Midbrain (tissue), 1 donor: ENCODE measurements at places on chromosomes 6 and 20.

GRCh38 chr20:33387177-33387576 lies 14.1 kb downstream of the CDK5RAP1 start:
- no peak for DNase-seq

GRCh38 chr6:108877046-108877751 lies 29.0 kb downstream of the ARMC2 start:
- DNase-seq = no peak

DNA sequence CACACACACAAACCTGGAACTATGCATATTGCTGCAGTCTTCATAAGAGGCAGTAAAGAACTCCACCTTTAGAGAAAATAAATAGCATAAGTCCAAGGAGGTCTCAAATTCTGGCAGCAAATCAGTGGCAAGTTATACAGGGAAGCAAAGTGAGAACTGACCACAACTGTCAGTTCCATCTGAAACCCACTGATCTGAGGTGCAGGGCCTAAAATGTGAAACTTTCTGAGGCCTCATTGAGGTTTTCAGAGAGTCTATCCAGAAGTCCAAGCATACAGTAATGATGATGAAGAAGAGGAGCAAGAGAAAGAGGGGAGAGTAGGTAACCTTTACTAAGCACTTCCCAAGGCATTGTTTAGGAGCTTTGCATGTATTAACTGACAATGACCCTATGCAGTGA lies 36.3 kb downstream of the MTFR2 start:
- DNase-seq = no peak

GRCh38 chr20:64044484-64045247 lies 4.8 kb downstream of the SOX18 start:
- no peak for DNase-seq

DNA sequence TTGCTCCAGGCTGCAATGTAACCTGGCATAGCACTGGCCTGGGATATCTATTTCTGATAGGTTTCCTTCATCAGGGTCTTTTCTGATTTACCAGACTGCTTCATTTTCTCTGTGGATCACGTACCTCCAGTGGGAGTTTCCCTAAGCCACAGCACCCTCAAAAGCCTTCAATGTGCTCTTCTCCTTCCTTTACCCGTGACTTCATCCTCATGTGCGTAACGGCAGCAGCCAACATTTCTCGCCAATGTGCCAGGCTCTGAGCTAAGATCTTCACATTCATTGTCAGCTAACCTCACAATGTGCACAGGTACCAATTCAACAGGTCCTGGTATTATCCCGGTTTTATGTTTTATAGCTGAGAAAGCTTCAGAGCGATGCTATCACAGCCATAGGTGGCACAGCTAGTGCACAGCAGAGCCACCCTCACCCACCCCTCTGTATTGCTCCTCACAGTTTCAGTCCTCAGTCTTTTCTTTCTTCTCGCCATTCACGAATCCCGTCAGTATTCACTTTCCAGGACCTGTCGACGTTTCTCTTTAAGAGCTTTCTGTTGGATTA lies 58.2 kb downstream of the TNFAIP3 start:
- no peak for DNase-seq

GRCh38 chr6:72616406-72617015 lies 5.4 kb upstream of the KCNQ5 start:
- peak; percentile 38 for DNase-seq

GRCh38 chr20:34243377-34243776 lies 2.2 kb downstream of the ASIP start:
- no peak for DNase-seq

DNA sequence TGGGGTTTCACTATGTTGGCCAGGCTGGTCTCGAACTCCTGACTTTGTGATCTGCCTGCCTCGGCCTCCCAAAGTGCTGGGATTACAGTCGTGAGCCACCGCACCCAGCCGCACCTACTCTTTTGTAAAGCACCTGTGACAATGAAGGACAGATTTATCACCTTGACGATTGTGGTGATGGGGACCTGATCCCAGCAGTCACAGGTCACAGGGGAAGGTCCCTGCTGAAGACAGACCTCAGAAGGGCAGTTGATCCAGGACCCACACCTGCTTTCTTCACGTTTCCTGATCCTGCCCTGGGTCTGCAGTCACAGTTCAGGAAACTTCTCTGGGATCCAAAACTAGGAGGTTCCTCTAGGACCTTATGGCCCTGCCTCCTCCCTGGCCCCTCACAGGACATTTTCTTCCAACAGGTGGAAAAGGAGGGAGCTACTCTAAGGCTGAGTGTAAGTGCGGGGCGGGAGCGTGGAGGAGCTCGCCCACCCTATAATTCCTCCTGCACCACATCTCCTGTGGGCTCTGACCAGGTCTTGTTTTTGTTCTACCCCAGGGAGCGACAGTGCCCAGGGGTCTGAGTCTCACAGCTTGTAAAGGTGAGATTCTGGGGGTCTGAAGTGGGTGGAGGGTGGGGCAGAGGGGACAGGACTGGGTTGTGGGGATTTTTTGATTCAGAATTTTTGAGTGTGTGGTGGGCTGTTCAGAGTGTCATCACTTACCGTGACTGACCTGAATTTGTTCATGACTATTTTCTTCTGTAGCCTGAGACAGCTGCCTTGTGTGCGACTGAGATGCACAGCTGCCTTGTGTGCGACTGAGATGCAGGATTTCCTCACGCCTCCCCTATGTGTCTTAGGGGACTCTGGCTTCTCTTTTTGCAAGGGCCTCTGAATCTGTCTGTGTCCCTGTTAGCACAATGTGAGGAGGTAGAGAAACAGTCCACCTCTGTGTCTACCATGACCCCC lies 3.0 kb downstream of the HLA-E start:
- no peak for DNase-seq

- DNase-seq = no peak
Observed at GRCh38 chr6:38198219-38198618, 378.7 kb downstream of the ZFAND3 start.

DNA sequence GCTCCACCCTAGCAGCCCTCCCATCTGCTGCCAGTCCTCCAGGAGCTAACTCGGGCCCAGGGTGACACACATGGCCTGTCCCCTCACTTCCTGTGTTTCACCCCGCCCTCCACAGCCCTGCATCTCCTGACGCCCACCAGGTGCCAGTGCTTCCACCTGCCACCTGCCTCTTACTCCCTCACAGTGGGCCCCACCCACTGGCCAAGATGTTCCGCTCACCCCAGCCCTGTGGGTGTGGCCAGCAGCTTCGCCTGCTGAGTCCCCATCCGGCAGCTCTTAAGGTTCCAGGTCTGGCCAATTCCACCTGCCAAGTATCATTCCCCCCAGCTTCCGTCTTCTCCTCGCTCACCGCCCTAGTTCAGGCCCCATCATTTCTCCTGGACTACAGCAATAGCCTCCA lies 184.1 kb downstream of the MBOAT1 start:
- DNase-seq = no peak

DNA sequence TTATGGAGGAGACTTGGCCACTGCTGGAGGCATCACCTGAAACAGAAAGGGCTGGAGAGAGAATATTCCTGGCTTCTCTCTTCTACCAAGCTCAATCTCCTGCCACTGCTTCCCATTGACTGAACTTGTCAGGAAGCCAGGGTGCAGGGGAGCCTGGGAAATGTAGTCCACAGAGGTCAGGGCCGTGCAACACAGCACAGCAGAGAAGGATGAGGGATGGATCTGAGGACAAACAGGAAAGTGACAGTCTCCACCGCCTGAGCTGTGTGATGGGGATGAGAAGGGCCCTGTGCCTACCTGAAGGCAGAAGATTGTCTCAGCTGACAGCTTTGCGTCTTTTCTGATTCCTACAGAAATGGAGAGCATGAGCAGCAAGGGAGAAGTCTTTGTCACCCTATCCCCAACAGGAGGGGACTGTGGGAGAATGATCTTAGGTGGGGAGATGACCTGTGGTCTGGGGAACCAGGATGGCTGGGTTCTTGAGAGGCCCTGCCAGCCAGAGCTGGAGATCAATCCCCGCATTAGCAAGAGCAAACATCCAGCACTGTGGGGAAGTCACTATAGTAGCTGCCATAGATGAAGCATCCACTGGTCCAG lies 114.2 kb downstream of the SNX5 start:
- DNase-seq = peak; percentile 36

DNA sequence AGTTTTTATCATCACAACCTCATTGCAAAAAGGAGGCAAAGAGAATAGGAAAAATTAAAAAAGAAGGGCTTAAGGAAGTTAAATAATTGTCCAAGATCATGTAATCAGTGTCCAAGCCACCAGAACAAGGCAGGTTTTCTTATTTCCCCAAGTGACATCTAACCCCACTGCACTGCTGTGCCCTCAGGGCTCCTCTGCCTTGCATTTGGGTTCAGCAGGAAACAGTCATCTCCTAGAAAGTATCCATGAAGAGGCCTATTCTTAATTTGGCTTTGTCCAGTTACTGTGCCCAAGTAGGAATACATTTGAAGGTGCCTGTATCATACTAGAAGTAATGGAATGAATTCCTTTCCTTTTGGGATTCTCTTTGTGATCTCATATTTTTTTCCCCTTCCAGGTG lies 10.5 kb downstream of the TMEM14A start:
- DNase-seq = no peak

DNA sequence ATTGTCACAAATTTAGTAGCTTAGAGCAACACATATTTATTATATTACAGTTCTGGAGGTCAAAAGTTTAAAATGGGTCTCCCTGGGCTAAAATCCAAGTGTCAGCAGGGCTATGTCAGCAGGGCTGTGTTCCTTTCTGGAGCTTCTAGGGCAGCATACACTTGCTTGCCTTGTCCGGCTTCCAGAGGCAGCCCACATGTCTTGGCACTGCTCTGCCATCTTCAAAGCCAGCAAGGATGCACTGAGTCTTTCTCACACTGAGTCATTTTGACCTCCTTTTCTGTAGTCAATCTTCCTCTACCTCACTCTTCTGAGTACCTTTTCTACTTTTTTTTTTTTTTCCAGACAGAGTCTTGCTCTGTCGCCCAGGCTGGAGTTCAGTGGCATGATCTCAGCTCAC lies 39.0 kb downstream of the ADGRF4 start:
- peak; percentile 9 for DNase-seq

DNA sequence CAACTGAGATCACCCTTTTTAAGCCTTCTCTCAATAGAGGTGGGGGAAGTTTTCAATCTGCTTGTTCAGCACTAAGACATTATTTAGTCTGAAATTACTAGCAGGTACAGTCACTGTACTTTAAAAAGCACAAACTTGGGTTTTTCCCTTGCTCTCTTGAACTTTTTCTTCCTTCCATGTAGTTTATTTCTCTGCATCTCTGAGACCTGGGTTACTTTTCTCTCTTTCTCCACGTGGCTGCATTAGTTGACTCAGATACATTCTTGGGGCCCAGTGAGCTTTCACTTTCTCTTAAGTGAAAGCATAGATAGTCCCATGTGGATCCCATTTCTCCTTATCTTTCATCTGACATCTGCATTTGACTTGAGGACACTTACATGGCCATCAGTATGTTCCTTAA lies 433.9 kb upstream of the MAP3K7 start:
- no peak for DNase-seq

DNA sequence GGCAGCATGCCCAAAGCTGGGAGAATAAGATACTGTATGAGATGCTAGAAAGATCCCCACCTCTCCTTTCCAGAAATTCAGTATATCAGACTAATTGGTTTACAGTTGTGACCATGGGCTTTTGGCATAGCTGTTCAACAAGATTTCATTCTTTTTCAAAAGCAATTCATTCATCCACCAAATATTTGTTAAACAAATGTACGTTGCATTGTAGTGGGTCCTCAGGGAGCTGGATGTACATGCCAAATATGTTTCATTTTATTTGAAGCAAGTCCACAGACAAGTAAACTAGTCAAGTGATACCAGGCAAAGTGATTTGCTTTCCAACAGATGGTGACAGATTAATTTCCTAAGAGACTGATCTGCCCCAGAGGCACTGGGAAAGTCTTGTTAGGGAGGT lies 85.8 kb upstream of the ESR1 start:
- DNase-seq = no peak

- DNase-seq = no peak
Observed at GRCh38 chr20:43508106-43508505, 609 bp downstream of the L3MBTL1 start.

- no peak for DNase-seq
Observed at GRCh38 chr20:36147690-36148089, 6.8 kb upstream of the EPB41L1 start.

GRCh38 chr20:34637245-34638038 lies 39.5 kb downstream of the PIGU start:
- peak; percentile 86 for DNase-seq

- DNase-seq = no peak
Observed at GRCh38 chr6:155628306-155628705, 172.7 kb upstream of the NOX3 start.

DNA sequence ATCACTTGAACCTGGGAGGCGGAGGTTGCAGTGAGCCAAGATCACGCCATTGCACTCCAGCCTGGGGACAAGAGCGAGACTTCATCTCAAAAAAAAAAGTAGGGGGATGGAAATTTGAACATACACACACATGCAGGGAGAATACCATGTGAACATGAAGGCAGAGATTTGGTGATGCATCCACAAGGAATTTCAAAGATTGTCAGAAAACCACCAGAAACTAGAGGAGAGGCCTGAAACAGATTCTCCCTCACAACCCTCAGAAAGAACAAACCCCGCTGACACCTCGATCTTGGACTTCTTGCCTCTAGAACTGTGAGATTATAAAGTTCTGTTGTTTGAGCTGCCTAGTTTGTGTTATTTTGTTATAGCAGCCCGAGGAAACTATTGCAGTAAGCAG lies 125.5 kb downstream of the GPX5 start:
- no peak for DNase-seq

DNA sequence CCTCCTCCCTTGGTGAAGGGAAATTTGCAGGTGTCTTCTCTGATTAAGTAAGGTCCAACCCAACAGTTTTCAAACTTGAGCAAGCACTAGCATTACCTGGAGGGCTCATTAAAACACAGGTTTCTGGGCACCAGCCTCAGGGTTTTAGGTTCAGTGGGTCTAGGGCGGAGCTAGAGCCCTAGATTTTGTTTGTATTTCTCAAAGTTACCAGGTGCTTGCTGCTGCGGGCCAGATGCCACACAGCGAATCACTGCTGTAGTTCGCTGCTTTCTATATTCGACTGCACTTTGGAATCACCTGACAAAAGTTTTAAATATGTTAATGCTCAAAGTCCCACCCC lies 869 bp downstream of the COL21A1 start:
- no peak for DNase-seq

DNA sequence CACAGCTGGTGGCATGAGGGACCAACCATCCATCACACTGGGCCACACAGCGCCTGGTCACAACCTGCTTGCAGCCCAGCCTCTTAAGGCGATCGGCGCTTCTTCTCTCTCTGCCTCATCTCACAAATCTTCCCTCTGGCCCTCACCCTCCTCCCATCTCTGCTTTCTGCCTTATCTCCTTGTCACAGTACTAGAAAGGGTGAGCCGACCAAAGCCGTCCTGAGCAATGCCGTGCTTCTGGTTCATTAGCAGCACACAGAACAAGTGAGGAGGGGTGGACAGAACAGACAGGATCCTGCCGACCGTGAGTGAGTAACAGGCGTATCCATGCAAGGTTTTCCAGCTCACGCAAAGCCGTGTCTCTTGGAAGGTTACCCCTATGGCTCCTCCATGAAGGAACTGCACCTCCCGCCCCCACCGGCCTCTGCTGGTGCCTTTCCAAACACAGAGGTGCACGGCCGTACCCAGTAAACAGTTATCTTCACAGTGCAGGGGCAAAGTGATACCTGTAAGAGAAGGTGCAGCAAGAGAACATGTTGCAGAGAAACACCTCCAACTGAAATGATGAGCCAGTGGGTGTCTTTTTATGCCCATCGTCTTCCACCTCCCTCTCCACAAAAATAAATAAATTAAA lies 331.7 kb downstream of the FARS2 start:
- DNase-seq = no peak
